ENCODE measurements at places on chromosomes 2 and 18.

GRCh38 chr2:12718015-12718671 lies 1.4 kb downstream of the TRIB2 start:
- DNase-seq, result peak; percentile 85

DNA sequence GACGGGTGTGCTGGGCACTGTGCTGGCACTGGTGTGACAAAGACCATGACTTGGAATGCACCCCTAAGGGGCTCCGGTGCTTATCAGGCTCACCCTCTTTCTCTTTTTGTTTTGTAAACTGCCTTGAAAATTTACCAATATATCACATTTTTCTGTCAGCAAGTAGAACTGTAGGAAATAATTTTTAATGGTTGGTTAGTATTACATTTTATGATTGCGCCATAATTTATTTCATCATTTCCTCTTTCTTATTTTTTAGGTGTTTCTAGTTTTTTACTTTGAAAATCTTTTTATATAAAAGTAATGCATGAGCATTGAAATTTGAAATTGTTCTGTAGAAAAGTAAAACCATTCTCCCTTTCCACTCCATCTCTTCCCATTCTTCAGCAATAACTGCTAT lies 100.9 kb downstream of the MMADHC start:
- DNase-seq, result no peak

DNA sequence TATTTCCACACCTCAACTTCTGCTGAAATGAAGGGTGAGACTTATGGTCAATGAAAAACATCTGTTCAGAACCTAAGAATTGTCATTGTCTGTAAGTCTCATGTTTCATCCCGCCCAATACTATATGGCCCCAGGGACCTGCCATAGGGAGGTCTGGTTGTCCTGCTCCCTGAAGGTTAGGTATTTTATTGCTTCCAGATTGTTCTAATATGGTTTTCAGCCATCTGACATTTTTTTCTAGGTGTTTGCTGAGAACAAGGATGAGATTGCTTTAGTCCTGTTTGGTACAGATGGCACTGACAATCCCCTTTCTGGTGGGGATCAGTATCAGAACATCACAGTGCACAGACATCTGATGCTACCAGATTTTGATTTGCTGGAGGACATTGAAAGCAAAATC lies 7.3 kb downstream of the XRCC5 start:
- DNase-seq, result no peak

DNA sequence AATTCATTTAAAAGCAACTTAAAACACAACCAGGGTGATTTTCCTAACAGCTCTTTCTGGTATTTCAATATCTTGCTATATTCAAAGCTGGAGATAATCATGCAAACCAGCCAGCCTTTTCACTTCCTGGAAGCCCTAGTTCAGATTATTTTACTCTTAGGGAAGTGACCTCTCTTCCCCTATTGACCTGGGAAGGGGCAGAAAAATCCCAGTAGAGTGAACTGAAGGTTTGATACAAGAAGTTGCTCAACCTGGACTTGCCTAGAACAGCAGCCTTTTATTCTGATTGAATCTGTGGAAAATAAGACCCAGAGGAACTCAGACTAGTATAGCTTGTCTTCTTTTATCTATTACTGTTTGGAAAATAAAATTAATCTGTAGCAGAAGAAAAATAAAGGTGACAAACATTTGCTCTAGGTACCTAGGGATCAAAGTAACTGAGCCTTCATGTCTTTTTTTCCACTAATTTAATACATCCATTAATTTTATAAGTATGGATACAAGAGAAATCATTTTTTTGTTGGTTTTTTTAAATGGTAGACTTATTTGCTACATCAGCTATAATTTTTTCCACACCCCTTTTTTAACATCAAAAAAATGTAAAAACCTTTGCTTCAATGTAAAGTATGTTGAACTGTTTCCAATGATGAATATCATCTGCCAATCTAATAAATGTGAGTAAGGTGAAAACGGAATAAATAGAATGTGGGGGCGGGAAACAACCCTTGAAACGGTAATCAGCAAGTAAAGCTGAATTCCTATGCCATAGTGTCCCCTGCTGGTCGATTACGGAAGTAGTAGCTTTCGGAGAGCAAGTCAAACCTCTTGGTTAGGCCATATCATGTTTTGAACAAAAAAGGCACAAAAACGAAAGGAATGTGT lies 629.9 kb downstream of the NRXN1 start:
- DNase-seq, result no peak

GRCh38 chr18:50424877-50425690 lies 50.2 kb downstream of the SKA1 start:
- DNase-seq, result no peak

- DNase-seq, result no peak
Observed at GRCh38 chr2:236120141-236120601, 48.0 kb downstream of the GBX2 start.

DNA sequence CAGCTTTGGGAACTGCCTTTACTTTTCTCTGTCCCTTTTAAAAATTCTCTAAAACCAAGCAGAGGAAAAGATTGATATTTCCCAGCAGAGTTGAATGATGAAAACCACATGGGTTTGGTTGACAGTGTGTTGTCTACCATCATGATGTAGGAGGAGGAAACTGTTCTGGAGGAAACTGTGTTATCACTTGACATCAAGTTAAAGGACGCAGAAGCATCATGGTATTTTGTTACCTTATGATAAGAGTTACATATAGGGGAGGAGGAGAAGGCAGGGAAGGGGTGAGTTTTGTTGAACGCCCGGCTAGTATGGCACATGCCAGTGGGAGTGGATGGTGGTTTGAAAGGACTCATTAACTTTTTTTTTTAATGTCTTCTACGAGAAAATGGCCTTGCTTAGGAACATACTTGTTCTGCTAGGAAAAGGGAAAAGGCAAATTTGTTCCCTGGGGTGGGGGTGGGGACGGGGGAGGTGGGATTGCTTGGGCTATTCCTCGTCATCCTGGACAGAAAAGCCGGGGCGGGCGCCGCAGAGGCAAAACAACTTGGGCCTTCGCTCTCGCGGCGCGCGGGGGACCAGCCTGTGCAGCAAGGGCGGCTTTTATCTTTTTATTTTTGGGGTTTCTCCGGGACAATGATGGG lies 766 bp downstream of the TMEM17 start:
- DNase-seq, result no peak

DNA sequence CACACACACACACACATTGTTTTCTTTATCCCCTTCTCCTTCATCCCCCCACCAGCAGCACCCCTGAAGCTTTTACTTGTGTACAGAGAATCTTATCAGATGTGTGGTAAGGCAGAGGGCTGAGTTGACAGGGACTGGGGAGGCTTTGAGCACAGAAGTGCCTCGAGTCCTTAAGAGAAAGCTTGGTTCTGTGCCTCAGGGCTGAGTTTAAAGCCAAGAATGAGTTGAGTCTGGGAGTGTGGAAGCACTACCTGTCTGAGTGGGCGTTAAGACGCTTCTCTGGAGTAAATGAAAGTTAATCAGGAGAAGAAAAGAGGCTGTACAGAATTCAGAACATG lies 2.7 kb downstream of the ID2 start:
- DNase-seq, result no peak

DNA sequence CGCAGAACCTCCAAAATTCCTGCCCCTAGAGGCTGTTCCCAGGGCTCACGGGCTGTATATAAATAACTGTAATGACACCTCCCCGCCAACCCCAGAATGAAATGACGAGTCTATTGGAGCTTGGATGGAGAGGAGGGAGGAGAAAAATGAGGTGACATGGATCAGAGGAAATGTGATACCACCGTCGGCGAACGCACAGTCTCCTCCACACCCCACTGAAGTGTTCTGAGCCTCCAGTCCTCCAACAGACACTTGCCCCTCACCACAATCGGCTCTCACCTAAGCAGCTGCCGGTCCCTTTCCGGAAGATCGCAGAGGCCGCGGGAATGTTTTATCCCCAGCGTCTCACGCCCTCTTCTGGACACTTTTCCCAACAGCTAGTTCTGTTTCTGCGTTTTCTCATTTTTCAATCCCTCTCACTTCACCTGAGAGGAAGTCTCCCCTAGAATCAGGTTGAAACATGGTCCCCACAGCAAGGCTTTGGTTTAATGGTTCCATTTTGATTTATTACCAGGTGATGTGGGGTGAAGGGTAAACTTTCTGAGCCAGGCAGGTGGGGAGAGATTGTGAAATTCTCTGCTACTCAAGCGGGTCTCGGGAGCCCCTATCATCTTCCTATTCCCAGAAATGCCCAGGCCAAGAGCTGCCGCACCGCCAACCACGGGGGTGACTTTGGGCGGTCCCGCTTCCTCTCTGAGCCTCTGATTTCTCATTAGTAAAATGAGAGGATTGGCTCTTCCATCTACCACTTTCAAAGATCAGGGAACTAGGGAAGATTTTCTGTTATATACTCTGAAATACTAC lies 9.1 kb upstream of the MYO5B start:
- DNase-seq, result no peak

DNA sequence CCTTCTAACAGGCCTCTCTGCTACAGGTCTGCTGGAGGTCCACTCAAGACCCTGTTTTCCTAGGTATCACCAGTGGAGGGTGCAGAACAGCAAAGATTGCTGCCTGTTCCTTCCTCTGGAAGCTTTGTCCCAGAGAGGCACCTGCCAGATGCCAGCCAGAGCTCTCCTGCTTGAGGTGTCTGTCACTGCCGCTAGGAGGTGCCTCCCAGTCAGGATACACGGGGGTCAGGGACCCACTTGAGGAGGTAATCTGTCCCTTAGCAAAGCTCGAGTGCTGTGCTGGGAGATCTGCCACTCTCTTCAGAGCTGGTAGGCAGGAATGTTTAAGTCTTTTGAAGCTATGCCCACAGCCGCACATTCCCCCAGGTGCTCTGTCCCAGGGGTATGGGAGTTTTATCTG lies 140.6 kb downstream of the BAZ2B start:
- no peak for DNase-seq

DNA sequence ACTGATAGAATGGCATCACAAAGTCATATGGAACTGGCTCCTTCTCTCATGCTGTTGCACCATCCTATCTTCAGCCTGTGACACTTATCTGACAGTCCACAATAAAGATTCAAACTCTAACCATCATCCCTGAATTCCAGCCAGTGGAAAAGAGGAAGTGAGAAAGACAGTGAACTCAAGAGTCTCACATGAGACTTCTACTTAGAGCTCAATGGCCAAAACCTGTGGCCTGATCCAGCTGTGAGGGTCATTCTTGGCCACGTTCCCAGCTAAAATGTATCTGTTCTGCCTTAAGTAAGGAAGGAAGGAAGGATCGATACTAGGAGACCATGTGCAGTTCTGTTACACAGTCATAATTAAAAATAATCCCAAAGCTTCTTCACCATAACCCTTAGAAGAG lies 73.6 kb downstream of the RND3 start:
- no peak for DNase-seq

- DNase-seq, result no peak
Observed at GRCh38 chr2:82839036-82839435, 1620.0 kb downstream of the SUCLG1 start.

DNA sequence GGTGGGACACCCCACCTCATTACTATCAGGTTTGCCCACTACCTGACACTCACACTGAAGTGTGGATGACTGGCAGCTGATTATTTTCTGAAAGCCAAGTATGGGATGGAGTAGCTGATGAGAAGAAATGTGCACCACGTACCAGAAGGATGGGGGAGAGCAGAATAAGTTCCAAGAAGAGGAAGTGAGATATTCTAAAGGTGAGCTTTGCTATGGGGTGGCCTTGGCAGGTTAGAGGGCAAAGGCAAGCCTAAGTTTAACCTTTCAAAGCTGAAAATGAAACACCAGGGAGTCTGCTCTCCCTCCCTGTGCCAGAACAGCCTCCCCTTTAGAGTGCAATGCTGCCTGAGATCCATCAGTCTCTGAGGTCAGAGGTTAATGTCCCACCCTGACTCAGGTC lies 196.1 kb upstream of the OSR1 start:
- DNase-seq, result no peak

DNA sequence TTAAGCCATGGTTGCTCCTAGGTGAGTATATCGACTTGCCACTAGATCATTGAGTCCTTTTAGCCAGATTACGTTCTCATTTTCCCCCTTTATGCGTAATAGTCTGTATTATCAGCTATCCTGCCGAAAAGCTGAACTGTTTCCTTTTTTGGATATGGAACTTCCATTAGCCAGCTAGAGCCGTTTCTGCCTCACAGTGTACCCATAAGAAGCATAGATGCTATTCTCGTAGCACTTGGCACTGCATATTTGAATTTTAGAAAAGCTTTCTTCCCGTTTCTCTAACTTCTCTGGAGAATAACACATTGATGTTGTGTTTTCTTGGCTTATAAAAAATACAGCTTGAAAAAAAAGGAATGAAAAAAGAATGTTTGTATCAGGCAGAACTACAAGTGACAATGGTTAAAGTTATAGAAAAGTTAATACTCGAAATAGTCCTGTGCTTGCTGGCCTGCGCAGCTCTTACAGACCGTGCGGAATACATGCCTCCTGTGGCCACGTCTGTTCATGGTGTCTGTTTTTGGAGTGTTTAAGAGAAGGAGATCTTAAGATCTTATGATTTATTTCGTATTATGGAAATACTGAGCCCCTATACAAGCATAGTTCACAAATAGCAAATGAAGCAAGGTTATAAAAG lies 710 bp downstream of the DUSP19 start:
- DNase-seq, result no peak

- DNase-seq, result no peak
Observed at GRCh38 chr2:222796413-222797103, 64.3 kb upstream of the ACSL3 start.

DNA sequence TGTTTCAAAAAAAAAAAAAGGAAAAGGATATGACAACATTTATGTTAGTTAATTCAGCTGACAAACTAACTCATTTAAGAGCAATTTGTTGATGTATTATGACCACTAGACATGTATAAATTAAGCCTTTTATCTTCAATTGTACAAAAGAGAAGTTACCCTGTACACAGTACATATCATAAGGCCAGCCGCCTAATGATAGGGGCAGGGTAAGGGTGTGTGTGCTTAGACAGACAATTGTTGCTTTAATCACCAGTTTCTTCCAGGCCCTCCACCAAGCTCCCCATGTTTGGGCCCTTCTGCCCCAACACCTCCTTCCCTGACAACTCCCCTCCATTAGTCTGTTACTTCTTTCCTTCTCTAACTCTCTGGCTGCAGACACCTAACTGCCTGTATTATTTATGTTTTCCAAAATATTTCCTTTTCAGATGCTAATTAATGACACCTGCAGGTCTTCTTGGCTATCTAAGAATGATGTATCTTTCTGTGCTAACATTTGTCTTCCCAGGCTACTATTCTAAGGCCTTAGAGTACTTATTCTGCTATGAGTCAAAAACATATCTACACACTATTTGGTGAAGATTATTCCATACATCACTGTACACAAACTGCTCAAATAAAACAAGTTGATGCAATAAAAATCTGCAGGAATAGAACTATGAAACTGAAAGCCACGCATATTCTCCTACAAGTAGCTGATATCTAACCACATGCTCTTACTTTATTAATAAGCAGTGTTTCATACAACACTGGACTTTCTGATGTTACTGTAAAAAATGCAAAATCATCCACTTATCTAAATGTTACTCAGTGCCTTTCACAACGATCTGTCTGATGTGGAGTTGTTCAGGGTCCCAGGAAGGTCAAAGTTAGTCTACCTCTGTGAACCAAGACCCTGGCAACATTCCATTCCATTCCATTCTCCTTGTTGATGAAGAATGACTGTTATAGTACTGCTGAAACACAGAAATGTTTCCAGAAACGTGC lies 26.4 kb downstream of the TMEM131 start:
- DNase-seq, result no peak

GRCh38 chr2:205878999-205879762 lies 196.9 kb downstream of the NRP2 start:
- DNase-seq, result no peak
